Stimulated activated CD4-positive, alpha-beta T cell treated with anti-CD3 and anti-CD28 coated beads, Interleukin-1b, Interleukin-23, amount 100 ng/mL, for 1 hour (primary cell): ENCODE measurements at places on chromosomes 7 and 10.

DNA sequence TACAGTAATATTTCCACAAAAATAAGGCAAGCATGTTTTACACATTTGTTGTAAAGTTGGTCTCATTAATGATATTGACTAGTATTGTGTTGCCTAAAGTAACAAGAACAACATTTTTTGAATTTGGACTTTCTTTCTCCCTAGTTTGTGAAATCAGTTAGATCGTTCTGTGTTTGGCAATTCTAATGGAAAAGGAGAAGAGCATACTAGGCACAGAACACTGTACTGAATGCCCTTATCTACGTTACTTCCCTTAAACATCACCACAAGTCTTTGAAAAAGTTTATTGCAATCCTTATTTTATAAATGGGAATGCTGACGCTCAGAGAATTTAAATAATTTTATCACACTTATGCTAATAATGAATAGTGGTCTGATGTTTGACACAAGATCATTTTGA lies 372.2 kb downstream of the EXOC4 start:
- DNase-seq = no peak

- DNase-seq = no peak
Observed at GRCh38 chr7:26657206-26657641, 207.2 kb downstream of the SKAP2 start.

GRCh38 chr10:6482737-6483357 lies 97.2 kb downstream of the PRKCQ start:
- no peak for DNase-seq

- no peak for DNase-seq
Observed at GRCh38 chr7:94295850-94296249, 98.8 kb upstream of the COL1A2 start.

DNA sequence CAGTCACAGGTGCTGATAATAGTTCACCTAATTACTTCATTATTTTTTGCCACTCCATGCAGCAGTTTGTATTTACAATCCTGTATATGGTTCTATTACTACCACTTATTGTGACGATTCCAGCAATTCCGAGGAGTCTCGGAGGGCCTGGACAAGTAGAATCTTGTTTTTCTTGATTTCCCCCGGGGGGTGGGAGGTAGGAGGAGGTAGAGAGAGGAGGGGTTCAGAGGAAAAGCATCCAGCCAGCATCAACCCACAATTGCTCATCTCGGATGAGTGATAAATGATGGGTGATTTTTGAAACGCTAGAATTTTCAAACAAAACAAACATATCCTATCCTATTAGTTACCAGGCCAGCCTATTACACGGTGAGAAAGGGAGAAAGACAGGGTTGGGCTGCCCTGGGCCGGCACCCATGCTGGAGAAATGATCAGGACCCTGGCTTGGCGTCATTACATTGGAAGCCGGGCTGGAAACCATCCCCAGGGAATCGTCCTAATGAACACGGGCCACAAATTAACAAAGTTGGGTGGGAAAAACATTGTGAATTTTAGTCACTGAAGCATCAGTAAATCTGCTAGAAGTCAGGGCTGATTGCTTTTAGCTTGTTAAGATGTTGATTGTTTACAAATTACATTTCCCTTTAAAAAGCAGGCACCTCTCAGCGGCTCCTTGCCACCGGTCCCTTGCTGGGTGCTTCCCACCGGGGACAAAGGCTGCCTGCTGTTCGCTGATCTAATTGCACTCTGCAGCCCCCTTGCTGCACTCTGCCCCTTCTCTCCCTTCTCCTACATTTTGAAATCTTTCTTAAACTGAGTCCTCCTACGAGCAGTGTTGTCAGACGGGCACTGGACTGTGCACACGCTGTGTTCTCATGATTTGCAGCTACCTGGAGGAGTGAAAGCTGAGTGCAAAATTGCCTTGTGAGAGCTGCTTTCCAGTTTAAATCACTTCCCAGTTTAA lies 95.5 kb downstream of the FAM204A start:
- no peak for DNase-seq
